NCI-H187 treated with DMSO at 0.1 percent for 48 hours (cell line): ENCODE measurements at places on chromosomes 4 and X.

GRCh38 chrX:28312965-28313364 lies 274.3 kb upstream of the IL1RAPL1 start:
- DNase-seq = no peak

DNA sequence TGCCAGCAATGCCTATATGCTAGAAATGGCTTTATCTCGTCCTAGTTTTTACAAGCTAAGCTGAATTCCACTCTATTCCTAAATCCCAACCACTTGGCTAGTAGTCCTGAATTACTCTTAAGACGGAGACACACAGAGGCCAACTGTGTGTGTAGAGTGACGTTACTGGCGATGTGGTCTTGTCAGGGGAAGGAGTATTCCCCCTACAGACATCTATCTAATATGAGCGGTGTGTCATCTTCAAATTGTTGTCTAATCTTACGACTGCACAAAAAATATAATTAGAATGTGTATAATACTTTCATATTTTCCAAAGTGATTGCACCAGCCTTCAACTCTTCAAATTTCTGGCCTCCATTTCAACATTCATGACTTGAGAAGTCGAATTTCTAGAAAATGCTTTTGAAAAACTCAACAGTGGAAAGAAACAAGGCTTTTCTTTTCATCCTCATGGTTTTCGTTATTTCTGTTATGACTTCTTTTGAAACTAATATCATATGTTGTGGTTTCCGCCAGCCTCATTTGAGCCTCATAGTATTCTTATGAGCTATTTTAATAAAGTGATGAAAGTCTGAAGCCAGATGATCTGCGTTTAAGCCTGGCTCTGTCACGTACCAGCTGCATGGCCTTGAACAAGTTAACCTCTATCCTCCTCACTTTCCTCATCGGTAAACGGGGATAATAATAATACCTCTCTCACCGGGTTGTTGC lies 132.3 kb downstream of the SOWAHB start:
- DNase-seq = no peak

DNA sequence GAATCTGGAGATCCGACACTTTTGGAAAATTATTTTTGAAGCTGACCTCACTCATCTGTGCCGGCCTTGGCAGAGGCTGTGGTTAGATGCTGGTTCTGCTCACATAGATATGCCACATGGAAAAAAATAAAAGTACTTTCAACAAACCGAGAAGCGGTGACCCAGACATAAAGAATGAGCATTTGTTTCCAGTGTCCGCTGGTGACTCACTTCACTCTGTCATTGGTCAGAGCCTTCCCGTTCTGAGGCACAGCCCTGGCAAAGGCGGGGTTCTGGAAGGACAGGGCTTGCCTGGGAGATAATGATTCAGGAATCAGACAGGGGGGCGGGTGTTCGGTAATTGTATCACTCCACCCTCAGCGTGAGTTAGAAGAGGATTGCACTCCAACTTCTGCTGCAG lies 172.4 kb upstream of the MXRA5 start:
- no peak for DNase-seq

DNA sequence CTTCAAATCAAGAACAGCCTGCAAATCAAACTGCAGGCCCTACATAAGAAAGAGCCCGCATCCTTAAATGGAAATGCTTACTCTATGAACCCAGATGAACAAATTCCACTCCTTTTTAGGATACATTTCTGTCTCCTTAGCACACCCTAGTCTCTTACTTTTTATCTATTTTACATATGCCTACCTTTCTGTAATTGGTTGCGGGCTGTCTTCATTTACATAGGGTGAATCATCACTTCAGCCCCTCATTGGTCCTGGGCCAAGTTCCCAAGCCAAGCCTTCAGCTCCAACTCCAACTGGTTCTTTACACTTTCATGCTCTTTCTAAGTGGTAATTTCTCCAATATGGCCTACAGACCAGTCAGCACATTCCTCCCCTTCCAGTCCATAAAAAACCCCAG lies 219.3 kb downstream of the TRAM1L1 start:
- no peak for DNase-seq

- DNase-seq = no peak
Measured at GRCh38 chrX:21657318-21658151, 595 bp downstream of the KLHL34 start.

GRCh38 chrX:135541351-135541750 lies 20.9 kb downstream of the INTS6L start:
- DNase-seq = no peak

DNA sequence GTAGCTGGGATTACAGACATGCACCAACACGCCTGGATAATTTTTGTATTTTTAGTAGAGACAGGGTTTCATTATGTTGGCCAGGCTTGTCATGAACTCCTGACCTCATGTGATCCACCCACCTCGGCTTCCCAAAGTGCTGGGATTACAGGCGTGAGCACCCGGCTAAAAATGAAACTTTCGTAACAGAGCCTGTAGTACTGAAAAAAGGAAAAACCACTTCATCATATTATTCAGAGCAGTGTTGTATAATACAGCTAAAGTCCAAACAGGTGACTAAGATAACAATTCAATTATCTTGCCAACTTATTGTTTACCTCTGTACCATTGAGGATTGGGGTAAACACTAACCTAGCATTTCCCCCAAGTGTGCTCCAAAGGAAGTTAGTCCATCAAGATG lies 43.9 kb upstream of the HPRT1 start:
- no peak for DNase-seq
